ENCODE measurements at places on chromosomes 16 and 17.

DNA sequence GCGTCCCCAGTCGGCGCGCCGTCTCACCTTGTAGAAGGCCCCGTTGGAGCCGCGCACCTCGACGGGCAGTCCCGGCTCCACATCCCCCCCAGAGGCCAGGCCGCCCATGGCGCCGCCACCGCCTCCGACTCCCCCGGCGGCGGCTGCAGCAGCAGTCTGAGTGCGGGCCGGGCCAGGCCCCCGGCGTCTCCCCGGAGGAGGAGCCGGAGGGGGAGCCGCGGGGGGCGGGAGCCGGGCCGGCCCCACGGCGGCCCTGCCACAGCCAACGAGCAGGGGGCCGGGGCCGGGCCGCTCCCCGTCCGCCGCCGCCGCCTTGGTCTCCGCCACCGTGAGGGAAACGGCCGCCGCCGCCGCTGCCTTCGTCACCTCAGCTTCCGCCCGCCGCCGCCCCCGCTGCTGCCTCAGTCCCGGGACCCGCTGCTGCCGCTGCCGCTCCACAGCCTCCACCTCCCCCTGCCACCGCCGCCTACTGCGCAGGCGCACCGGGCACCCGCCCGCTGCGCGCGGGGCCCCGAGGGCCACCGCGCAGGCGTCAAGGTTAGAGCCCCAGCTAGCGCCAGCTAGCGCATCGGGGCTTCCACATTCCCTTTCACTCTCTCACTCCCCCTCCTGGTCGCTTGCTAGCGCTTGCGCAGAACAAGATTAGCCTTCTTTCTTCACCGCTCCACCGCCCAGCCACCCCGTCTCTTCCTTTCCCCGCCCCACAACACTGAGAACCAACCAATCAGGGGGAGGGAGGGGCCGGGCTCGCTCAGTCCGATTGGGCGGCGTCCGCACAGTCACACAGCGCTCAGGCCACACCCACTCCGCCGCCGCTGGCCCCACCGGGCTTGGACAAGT is at the start of gene FXR2:
Gene FXR2, minus strand, starts transcription at position 473 of the 840 bp plus-strand sequence. Its CDS starts 365 bp downstream, at position 108.
- DNase-seq, result peak; percentile 99

DNA sequence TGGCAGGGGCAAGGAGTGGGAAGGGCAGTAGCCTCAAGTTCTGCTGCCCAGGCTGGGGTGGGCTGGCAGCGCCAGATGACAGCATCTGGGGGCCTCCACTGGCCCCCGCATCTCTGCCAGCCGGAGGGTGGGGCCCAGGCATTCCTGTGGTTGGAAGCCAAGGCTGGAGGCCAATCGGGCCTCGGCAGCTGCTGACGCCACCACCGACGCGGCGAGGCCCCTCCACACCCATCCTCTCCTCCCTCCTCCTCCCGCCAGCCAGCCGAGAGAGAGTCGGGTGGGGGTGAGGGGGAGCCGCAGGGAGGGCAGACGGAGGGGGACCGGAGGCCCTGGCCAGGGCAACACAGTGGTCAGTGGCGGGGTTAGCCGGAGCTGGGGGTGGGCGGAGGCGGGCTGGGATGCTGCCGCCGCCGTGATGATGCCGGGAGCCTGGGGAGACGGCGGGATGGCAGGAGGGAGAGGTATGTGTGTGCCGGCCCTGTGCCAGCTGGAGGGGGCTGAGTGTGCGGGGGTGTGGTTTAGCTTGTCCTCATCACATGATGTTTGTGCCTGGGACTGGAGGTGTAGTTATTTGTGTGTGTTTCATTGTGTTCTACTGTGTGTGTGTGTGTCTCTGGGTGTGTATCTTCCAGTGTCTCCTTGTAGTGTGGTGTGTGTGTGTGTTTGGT is 36.6 kb downstream of the ARHGAP23 start:
- DNase-seq, result no peak

DNA sequence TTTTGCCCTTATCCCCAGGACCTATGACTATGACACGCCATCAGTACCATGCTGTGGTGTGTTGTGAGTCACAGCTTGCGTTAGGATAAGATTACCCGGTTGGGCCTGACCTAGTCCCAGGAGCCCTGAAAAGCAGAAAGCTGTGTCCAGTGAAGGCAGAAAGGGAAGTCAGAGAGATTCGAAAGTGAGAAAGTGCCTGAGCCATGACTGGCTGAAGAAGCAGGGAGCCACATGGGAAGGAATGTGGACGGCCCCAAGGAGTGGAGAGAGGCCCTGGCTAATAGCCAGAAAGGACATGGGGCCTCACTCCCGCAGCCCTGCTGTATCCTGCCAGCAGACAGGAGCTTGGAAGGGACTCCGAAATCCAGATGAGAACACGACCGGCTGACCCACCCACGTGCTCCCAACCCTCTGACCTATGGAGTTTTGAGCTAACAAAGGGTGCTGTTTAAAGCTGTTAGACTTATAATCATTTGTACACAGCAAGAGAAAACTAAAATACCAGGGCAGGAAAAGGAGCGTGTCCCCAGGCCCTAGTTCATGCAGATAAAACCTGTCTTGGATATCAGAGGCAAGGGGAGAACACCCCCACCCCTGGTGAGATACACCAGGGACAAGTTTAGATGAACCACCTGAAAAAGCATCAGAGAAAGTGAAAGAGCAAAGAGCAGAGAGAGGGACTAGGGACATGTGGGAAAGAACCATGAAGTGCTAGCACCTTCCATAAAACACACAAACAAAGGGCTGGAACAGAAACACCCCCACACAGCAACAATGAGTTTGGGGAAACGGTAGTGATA is 115.3 kb downstream of the SLC39A11 start:
- peak; percentile 94 for DNase-seq

- DNase-seq, result no peak
Observed at GRCh38 chr17:77696151-77696720, 262.3 kb upstream of the TNRC6C start.

DNA sequence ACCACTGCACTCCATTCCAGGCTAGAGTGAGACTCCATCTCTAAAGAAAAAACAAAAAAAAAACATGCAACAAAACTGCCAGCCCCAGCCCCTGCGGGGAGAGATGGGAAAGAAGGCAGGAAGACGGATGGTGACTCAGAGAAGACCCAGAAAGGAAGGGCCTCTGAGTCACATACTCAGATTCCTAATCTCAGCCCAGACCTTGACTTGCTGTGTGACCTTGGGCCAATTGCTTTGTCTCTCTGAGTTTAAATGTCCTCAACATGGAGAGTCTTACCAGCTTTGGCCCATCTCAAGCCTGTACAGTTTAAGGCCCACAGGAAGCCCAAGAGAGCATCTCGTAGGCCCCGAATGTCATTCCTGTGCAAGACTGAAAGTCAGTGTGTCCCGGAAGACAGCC is 86.5 kb upstream of the LHX1 start:
- DNase-seq, result peak; percentile 21

GRCh38 chr17:9519583-9520272 is 55.9 kb downstream of the STX8 start:
- no peak for DNase-seq

DNA sequence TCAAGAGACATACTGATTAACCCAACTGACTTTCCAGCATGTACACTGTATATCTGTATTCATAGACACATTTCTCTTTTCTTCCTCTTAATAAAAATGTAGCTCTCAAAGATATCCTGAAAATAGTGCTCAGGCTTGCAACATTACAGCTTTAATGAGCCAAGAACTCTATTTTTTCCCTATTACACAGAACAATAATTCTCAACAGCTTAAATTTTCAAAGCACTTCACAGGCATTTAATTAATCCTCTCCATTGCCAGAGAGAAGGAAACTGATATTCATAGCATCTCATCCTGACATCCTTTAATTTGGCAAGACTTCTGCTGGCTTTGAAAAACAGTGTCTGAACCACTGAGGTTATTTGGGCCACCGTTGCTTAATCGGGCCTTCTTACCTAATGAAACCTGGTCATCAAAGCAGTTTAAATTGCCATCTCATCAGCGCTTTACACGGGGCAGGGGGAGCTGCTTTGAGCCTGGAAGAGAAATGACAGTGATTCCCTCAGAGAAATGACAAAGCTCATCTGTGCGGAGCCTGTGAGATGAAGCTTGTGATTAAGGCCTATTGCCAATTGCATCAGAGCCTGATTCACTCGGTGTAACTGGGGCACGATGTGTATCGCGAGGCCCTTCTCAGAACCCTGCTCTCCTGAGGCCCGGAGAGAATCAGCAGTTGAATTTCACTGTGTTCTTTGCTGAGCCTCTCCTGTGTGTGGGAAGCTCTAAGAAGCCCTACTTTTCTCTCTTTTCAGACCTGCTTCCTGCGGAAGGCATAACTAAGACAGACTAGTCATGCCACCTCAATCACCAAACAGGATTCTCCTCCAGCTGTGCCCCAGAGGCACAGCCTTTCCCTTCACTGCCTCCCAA is 8.5 kb upstream of the SIAH1 start:
- DNase-seq, result peak; percentile 18
